ENCODE measurements at places on chromosomes 3 and 15.
A peak's percentile ranks its signal among the peaks of the same experiment; 100 is the strongest.

DNA sequence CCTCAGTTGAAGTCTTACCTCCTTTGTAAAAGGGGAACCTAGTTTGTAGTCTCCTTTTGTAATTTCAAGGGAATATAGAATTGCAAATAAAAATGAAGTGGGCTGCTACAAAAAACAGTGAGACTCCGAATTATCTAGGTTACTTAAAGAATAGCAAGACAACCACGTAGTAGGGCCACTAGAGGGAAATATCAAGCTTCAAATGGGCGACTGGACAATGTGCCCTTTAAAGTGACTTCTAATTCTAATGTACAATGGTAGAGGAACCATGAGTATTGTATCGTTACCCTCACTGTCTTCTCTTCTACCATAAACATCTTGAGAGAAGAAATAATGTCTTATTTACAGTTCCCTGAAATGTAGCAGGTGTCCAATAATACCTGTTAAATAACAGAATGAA, 56.3 kb downstream of the TP63 start:
- no peak for DNase-seq

DNA sequence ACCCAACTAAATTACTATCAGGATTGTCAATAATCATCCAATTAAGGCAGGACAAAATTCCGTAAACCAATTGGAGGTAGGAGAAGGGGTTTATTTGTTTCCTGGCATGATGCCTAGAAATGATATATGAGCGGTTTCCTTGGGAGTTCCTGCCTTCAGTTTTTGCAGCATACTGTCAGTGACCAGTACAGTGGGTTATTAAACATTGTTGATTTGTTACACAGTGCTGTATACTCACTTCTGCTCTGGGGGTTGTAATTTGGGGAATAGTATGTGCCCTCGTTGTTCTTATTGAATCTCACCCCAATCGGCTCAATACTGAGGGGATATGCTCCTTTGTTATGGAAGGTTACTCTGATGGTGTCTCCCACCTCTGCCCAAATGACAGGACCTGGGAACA, 22.2 kb downstream of the CP start:
- no peak for DNase-seq

- DNase-seq: no peak
These were observed 19.5 kb upstream of the COMMD2 start for GRCh38 chr3:149771652-149772271.

DNA sequence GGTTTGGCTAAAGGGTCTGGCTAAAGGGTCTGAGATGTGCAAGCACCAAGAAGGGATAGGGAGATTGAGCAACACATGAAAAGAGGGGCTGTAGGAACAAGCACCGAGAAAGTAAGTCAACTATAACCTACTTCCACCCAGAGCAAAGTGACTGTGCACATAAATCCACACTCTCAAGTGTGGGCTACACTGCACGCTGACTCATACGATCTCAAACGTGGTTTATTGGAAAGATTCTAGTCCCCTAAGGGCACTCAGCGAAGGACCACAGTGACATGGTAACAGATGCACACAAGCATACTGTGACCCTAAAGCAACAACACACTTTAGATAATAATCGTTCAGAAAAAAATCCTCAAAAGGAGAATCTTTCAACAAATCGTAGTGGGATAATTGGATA, 48.0 kb downstream of the EHHADH start:
- no peak for DNase-seq

DNA sequence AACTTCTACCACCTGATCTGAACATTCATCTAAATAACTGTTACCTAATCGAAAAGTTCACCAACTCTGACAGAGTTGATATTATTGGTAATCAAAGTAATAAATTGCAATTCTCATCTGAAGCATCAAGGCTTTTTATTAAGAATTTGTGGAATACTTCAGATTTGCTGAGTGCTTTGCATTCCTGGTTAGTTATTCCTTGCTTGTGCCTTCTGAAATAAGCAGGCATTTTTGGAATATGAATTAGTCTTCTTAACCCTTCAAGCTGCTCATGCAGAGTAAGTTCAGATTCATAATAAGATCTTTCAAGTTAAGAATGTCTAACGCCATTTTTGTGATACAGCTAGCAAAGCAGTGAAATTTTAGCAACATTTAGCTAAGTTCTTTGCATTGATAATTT, 188.5 kb downstream of the ALCAM start:
- DNase-seq: no peak

- no peak for DNase-seq
These were observed 90.8 kb downstream of the ANP32A start for GRCh38 chr15:68729789-68730411.

DNA sequence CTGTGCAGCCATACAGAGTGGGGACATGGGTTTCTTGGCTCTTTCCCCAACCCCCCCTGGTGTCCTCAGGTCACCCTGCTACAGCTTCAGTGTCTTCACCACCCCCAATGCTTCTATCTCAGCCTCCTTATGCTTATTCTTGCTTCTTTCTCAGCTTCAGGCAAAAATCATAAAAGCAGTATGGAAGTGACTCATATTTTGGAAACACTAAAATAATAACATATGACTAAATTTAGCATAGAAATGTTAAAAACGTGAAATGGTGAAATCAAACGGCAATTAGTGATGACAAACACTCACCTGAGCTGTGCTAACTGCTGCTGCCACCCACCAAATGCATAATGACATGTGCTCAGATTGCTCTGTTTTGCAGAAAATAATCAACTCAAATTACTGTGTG, 475.2 kb upstream of the EPHA3 start:
- no peak for DNase-seq

DNA sequence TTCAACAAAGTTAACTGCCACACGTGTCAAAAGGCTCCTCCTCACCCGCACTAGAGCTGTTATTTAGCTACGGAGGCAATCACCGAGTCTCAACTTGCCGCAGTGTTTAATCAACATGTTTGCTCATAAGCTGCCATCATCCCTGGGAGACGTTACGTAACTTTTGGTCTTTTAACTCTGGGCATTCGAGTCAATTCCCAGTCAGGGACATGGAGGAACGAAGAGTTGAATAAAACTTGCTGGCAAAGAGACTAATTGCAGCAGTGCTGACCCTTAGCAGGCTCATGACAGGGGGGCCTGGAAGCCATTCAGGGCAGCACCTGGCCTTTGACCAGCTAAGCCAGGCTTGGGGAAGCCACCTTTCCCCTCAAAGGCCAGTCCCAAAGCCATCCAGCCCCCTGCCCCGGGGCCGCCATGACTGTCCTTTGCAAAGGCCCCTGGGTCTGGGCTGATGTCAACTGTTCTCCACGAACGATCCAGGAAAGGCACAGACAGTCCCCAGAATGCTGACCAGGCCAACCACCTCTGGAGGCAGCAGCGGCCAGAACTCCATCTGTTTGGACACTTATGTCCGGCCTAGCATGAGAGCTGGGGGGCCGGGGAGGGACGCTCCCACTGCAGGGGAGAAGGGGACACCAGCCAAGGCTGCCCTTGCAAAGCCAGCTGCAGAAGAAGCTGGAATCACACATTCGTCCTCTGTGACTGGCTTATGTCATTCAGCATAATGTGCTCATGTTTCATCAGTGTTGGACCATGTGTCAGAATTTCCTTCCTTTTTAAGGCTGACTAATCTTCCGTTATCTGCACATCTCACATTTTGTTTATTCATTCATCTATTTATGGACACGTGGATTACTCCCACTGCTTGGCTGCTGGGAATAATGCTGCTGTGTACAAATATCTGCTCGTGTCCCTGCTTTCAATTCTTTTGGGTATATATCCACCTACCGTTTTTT, 43.7 kb downstream of the PCSK6 start:
- no peak for DNase-seq

DNA sequence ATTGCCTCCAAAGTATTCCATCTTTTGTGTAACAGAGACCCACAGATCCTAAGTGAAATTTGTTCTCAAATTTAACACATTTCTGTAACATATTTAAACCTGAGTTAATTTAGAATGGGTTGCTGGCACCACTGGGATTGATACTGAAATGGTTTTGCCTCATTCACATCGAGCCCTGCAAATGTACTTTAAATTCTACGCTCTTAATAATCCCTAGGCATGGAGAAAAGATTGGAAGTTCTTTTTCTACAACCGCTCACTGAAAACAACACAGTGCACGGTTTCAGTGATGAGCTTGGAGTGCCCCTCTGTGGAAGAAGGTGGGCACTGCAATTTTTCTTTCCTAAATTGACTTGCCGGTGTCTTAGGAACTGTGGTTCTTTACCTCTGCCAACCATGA, 109.9 kb upstream of the ATP11B start:
- peak; percentile 62 for DNase-seq

DNA sequence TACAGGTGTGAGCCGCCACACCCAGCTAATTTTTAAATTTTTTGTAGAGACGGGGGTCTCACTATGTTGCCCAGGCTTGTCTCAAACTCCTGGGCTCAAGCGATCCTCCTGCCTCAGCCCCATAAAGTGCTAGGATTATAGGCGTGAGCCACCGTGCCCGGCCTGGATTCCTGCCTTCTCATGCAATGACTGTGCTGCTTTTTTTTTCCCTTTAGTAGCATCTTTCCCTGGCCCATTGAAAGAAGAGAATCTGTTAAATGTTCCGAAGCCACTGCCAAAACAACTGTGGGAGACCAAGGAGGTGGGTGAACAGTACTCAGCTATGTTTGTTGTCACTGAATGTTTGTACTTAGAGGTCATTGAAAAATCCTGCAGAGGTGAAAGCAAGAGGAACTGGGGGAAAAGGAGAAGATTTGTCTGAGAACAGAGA, 88.0 kb downstream of the CRTC3 start:
- DNase-seq: no peak

DNA sequence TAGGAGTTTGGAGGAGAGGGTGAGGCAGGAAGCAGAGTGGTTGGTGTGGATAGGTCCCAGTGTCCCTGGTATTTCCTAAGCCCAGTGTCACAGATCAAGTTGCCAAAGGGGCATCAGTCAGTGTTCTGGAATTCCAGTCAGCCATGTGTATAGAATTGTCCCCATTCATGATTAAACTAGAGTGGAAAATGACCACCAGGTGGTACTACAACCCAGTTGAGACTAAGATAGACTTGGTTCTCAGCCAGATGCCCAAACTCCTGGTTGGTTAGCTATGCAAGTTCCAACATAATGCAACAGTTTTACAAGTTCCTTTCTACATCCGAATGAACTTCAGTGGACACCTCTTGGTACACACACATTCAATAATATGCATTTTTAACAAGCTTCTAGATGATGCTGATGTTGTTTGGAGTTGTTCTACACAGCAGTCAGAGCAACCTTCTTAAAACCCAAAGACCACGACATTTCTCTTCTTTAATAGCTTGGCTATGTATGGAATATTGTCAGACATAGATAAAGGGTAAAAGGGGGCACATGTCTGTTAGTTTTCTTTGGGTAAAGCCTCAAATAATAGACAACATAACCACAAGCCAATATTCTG, 8.4 kb upstream of the ATR start:
- peak; percentile 49 for DNase-seq

Data from renal cortex interstitium (tissue), 15 donors.